ENCODE measurements at places on chromosomes 1 and 21.
A peak's percentile ranks its signal among the peaks of the same experiment; 100 is the strongest.

DNA sequence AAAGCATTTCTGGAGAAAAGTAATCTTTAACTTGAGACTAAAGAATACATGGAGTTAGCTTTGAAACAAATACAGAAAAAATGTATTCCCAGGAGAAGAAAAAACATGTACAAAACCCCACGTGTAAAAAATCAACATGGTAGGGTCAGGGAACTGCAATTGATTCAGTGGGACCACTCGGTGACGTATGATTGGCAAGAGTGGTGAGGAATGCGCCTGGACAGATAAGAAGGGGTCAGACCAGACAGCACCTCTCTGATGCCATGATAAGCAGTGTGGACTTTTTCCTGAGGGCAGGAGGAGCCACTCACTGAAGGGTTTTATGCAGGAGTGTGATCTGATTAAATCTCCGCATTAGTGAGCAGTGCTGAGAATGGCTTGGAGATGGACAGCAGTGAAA, 142.5 kb downstream of the DAB1 start:
- DNase-seq = no peak

DNA sequence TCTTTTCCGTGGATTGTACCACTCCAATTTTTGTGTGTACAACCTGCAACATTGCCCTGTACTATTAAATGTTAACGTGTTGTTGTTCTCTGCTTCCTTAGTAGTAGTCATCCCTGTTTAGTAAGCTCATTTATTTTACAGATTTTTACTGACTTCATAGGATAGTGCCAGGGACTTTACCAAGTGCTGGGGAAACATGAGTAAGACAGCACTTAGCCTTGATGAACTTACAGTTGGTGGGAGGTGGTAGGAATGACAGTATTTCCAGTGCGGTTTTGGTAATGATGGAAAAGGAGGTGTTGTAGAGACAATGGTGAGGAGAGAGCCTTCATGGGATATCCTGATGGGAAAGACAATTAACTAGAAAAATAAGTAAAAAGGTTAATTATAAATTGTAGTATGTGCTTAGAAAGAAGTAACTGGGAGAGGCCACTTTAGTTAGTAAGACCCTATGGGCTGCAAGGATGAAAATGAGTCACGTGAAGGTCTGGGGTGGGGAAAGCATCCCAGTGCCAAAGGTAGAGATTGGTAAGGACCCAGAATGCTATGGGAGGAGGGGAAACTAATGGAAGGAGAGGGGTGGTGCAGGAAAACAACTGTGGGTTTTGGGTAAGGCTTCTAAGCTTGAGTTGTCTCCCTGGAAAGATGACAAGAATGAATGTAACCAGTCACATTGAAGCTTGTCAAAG, 1.7 kb downstream of the RLF start:
- no peak for DNase-seq

DNA sequence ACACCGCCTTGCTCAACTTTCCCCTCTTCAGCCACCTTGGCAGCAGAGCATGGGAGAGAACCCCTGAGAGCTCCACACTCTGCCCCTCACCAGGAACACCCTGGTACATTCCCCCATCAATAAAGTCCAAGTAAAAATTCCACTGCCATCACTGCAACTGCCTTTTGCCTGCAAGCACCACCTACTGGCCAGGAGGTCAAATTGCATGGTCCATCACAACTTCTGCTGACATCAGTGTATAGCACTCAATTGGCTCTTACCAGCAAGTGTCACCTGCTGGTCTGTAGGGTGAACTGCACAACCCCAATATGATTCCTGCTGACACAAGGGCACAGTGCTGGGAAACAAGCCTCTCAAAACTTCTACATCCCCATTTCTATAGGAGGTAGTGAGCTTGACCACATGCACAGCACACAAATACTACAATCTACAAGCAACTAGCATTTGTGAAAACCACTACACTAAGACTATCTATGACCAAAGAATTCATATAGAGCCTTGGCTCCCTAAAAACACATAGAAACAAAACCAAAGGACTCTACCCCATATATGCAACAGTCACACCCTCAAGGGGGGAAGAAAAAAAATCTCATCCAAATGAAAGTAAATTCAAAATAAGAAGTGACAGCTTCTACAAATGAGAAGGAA, 69.2 kb downstream of the FASLG start:
- DNase-seq = no peak

GRCh38 chr21:22224261-22224660, 1226.1 kb downstream of the NCAM2 start:
- DNase-seq = no peak

DNA sequence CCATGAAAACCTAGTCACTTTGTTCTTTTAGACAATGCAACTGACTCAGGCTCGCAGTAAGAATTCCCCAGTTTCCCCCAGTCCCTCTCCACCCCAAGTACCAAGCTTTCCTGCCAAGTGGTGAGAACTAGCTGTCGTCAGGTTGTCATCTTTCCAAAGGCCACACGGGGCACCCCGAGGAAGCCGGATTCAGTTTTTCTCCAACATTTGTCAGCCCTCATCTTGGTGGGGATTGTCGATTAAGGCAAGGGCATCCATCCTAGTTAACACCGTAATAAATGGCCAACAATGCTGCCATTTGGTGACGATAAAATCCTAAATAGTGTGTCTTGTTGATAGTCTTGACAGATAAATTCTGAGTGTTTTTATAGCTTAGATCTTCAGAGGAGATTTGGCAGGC, 55.9 kb upstream of the PROX1 start:
- DNase-seq = no peak

- DNase-seq = no peak
These were observed 1300.0 kb downstream of the PLA2G4A start for GRCh38 chr1:188128761-188129160.

- DNase-seq = no peak
These were observed 9.0 kb downstream of the TRAF5 start for GRCh38 chr1:211335522-211336157.

- DNase-seq = no peak
These were observed 181.2 kb downstream of the DPYD start for GRCh38 chr1:97739596-97740103.

GRCh38 chr1:67339623-67340343, 32.1 kb downstream of the IL12RB2 start:
- DNase-seq = no peak

DNA sequence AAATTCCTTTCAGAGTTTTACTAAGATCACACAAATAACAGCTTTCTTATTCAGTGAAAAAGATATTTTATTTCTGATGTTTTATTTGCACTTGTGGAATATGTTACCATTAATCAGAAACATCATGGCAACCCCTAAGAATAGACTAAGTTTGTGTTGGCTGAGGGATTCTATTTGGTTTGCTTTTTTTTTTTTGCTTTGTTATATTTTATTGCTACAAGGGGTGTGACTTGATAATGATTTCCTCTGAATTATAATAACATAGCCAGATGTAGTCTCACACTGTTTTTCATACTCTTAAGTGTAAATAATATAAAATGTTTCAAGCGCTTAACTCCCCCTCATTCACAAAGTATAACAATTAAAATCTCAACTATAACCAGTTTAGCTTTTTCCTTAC, 20.0 kb downstream of the GLRX2 start:
- DNase-seq = no peak

DNA sequence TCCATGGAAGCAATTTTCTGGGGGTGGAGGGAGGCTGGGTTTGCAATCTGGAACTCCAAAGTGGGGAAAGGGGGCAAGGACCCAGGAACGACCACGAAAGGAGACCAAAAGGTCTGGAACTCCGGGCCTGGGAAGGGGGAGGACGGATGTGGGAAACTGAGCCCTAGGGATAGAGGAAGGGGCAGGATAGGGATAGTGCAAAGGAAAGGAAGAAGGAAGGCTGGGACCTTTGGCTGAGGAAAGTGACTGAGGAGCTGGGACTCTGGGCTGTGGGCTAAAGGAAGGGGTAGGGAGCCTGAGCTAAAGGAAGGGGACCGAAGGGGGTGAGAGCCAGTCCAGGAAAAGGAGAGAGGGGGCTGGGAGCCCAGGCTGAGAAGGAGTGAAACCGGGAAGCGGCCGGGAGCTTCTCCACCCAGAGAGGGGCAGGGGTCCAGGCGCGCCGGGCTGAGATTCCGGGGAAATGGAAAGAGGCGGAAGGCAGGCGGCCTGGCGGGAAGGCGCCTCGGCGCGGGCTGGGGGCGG, 395 bp downstream of the SLC9A1 start:
- DNase-seq = no peak

DNA sequence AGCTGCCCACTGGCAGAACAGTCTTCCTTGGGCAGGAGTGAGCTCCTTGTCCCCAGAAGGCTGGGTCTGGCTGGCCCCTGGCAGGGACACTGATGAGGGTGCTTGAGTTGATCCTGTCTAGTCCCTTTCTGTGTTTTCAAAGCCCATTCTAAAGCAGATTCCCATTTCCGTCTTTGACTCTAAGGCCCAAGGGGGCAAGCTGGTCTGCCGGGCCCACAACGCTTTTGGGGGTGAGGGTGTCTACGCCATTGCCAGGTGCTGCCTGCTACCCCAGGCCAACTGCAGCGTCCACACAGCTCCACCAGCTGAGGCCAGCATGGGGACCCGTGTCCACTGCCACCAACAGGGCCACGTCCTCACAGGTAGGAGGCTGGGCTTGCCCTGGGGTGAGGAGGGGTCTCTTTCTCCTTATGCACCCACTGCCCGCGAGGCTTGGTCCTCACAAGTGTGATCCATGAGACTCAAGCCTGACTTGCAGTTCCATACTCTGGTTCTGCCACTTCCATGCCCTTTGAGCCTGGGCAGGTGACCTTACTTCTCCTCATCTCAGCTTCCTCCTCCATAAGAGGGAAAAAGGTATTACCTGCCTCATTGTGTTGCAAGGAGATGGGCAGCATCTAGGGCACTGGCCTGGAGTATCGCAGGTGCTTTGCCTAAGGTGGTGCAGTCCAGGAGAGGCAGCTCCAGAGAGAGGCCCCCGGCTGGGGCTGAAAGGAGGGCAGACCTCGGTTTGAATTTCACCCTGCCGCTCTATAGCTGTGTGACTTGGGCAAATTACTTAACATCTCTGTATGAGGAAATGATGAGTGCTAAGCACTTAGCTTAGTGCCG, 20.2 kb downstream of the PCSK9 start:
- no peak for DNase-seq

DNA sequence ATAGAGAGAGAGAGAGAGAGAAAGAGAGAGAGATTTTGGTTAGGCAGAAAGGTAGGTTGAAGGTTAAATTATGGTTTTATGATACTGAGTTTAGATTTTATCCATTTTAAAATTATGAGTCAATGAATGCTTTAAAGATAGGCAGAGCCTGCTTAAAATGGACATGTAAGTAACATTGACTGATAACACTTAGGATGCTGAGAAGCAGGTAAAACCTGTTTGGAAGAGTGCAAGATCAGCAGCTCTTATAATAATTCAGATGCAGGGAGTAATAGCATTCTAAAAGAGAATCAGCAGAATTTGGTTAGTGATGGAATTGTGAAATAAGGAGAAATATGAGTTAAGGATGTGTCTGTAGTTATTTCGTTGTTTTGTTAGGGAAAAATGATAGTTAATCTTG, 446.6 kb downstream of the PLA2G4A start:
- DNase-seq = no peak

GRCh38 chr1:200090252-200091159, 63.0 kb downstream of the NR5A2 start:
- DNase-seq = no peak

- DNase-seq = no peak
These were observed 852 bp downstream of the KTI12 start for GRCh38 chr1:52032785-52033131.

GRCh38 chr1:199264283-199264682, 625.4 kb downstream of the PTPRC start:
- DNase-seq = no peak

- DNase-seq = peak; percentile 37
These were observed 109.7 kb downstream of the TSEN15 start for GRCh38 chr1:184161071-184161698.

GRCh38 chr1:248372394-248372793, 3.2 kb upstream of the OR2T6 start:
- no peak for DNase-seq

GRCh38 chr1:15410884-15411245, 1.2 kb downstream of the EFHD2 start:
- no peak for DNase-seq

DNA sequence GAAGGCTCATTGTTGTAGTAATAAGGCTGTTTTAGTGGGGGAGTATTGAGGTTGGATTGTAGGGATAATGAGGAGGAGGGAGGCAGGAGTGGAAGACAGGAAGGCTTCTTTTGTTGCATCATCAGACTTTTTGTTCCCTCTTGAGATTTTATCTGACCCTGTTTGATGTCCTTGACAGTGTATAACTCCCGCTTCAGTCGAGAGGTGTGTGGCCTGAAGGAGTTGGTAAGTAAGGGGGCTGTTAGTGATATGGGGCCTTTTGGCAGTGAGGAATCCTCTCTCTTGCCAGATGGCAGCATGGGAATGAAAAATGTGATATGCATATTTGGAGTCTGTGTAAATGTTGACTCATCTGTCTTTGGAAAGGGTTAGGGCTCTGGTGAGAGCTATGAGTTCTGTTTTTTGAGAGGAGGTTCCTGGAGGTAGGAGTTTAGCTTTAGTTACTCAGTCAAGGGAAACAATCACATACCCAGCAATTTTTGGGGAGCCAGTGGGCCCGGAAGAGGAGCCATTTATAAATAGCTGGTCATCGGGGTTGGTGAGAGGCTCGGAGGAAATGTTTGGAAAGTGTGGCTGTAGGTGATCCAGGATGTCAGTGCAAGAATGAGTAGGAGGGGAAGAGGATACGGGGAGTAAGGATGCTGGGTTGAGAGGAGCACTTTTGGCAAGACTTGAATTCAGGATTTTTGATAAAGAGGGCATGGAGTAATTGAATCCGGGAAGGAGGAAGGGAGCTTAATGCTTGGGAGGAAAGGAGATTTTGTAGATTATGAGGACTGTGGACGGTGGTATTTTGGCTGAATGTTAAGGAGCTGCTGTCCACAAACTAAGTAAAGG, 136.7 kb upstream of the ETV3 start:
- DNase-seq = no peak

- no peak for DNase-seq
These were observed 139.8 kb upstream of the SPATA6 start for GRCh38 chr1:48611841-48612240.

DNA sequence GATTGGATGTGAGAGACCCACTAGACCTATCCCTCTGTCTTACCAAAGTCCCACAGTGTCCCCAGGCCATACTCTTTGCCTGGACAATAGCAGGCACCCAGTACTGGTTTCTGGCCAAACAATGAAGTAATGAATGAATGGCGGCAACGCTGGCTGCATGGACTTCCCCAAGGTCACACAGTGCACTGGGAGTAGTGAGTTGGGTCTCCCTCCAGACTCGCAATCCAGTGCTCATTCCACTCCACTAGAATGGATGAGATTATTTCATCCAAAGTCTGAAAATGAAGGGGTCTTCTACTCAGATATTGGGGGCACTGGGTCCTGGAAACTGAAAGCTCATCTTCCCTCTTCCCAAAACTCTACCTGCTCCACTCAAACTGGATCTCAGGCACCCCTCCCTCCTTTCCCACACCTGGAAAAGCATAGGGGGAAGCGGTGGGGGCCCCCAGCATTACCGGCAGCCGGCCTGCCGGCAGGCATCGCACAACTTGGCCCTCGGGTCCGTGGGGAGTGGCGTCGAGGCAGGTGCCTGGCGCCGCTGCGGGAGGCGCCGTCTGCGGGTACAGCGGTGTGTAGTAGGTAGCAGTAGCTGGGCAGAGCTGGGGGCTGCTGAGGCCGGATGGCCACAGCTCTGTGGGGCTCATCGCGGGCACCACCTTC, 816 bp downstream of the E2F2 start:
- DNase-seq = no peak

All from T-helper 2 cell (primary cell).